Right kidney (tissue), 9 donors: ENCODE measurements at places on chromosomes 12 and 14.

DNA sequence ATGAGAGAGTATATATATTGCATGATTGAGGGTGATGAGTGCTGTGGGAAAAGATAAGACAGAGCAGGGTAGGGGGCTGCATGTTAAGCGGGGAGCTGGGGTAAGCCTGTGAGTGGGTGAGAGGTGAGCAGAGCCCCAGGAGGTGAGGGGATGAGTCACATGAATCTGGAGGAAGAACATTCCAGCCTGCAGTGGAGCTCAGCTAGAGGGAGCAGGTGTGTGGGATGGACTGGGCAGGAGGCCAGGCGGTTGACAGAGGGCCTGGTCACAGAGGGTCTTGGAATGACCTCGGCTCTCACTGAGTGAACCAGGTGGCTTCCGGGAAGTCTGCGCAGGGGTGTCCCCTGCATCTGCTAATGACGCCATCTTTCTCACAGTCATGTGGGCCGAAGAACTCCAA, 44.4 kb downstream of the GIT2 start:
- DNase-seq = no peak

DNA sequence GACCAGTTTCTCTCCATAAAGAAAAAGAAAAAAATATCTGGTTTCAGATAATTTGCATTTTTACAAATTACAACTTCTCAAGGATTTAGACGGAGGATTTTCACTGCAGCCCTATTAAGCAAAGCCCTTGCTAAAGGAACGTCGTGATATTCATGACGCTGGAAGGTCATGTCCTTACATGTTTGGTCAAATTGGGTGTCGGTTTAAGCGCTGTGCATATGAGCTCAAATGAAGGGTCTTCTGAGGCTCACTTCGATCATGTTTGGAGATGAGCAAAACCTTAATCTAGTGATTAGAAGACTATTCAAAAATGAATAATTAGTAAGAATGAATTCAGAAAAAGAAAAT, 67.3 kb upstream of the USP15 start:
- no peak for DNase-seq

DNA sequence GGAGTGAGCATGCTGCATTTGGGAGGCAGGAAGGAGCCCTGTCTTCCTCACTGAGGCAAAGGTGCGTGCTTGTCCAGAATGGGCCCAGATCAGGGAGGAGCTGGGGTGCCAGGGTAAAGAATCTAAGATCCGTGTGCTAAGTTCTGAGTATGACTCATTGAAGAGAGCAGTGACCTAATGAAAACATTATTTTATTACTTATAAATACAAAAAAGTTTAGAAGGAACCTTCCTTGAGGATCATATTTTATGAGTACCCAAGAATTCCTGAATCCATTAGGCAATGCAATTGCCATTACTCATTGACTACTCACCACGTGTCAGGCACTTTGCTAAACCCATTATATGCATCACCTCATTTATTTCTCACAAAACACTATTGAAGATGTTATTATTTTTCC, 264.7 kb downstream of the EGLN3 start:
- no peak for DNase-seq

DNA sequence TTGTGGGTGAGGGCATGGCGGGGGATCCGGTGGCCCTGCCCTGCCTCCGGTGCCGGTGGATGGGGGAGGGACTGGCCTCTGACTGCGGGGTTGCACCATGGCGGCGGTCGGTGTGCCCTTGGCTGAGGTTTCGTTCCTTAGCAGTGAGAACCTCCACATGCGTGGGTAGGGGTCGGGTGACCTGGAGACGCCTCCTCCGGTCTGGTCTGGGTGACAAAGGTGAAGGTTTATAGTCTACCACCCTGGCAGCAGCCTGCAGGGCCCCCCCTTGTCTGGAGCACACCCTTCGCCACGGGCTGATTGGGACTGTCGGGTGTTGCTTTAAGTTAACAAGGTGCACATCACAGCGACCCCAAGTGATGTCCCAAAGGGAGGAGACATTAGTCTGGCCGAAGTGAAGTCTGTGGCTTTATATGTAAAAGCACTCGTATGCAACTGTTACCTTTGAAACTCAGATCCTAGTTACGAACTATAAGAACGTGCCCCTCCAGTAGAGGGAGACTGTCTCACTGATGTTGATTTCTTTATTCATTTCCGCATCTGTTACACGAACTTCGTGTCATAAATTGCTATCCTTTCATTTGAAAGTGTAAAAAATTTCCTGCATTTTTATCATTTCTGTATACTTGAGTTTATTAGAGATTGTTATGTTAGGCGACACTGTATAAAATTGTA, 74.4 kb downstream of the WDR20 start:
- DNase-seq = no peak

DNA sequence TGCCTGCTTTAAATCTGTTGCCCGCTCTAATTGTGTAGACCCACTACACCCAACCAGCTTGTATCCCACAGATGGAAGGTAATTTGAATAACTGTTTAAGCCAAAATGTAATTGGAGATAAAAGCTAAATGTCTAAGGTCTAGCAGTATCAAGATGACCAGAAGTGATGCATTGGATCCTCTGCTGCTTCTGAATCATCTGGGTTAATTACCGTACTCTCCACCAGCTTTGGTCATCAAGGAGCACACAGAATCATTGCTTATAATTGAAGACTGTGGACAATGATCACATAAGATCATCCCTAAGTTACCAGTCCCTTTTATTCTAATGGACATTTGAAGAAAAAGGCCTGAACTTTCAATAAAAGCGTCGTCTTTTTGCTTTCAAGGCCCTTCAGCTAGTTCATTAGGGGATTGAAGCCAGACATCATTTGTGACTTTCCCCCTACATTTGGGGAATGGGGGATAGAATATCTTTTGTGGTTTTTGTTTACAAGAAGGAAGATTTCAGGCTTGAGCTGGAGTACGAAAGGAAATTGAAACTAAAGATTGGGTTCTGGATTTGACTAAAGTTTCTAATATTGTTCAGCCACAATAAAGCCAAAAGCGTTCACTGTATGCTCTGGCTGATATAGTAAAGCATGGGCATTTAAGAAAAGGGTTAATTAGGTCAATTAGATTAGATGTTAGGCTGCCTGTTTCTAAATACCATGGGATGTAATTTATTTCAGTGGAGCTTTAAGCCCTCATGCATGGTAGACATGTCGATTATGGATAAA, 123.2 kb downstream of the CHST11 start:
- DNase-seq = no peak
